ENCODE measurements at places on chromosomes 4 and X.

DNA sequence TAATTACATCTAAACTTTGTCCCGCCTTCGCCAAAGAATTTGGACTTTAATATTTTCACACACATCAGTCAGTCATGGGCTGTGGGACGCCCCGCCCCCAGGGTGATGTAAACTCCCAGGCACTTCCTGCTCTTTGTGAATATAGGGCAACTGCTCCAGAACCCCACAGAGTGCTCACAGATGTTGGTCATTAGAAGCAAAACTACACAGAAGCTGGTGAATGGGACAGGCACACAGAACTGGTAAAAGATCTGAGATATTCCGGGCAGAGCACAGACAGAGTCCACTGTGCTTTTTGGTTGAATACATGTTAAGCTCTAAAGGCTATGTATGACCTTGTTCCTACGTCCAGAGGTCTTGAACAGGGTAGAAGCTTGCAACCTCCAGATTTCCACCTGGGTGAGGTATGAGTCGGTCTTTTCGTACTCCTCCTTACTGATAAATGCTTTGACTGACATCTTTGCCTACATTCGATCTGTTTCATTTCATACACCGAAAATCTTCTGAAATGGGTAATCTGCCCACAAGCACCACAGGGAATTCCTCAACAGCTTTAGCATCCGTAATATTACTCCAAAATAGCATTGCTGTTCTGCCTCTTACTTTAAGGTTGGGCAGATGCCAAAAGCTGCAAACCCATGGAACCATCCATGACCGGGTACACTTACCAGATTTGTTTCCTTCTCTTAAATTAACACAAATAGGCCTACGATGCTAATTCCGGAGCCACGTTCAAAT is 144.6 kb downstream of the AMELX start:
- no peak for DNase-seq

DNA sequence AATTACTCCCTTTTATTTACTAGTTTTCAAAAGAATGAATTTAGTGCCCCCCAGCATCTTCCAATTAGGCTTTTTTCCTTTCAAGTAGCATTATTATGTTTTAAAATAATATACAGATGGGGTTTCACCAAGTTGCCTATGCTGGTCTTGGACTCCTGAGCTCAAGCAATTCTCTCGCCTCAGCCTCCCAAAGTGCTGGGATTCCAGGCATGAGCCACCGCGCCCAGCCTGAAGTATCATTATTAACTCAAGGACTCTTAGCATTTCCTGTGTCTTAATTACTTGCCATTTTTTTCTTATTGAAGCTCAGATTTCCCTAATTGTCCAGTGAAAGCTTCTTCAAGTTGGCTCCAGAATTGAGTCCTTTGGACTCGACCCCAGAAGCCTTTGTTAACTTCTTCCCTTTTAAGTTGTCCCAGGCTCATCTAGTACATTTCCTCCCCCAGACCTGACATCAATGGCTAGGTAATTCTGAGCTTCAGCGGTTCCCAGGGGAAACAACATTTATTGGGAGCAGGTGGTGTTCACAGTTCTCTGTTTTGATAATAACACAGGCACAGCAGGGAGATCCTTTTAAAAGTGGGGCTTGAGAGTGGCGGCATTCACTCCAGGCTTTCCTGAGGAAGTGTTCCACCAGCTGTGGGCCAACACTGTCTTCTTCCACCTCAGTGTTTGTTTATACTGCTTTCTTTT is 10.0 kb downstream of the SAT1 start:
- DNase-seq: no peak

- no peak for DNase-seq
These were observed 470.1 kb upstream of the HS3ST1 start for GRCh38 chr4:11898796-11899195.

- DNase-seq: no peak
These were observed 167.9 kb upstream of the ZFP42 start for GRCh38 chr4:187827631-187828030.

DNA sequence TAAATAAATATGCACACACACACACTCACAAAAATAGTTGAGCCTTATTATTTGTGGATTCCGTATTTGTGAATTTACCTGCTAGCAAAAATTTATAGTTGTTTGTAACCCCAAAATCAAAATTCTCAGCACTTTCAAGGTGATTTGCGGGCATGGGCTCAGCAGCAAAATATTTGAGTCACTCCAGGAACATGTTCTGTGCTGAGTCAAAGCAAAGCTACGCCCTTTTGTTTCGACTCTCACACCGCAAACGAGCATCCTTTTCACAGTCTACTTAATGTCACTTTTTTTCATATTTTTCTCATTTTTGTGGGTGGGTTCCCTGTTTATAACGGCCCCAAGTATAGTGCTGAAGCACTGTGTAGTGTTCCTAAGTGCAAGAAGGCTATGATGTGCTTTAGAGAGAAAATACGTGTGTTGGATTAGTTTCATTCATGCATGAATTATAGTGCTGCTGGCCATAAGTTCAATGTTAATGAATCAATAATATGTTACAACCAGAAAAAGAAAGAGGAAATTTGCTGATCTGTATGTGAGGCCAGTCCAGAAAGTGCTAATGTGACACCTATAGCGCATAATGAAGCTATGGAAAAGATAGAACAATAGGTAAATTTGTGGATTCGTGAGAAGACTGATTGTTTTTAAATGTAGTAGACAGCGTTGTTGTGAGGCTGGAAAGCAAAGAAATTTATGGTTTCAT is 723.2 kb upstream of the AGA start:
- no peak for DNase-seq

- no peak for DNase-seq
These were observed 34.7 kb downstream of the TMPRSS11A start for GRCh38 chr4:67928546-67928945.
